NCI-H187 (cell line): ENCODE measurements at places on chromosomes 3 and 15.

DNA sequence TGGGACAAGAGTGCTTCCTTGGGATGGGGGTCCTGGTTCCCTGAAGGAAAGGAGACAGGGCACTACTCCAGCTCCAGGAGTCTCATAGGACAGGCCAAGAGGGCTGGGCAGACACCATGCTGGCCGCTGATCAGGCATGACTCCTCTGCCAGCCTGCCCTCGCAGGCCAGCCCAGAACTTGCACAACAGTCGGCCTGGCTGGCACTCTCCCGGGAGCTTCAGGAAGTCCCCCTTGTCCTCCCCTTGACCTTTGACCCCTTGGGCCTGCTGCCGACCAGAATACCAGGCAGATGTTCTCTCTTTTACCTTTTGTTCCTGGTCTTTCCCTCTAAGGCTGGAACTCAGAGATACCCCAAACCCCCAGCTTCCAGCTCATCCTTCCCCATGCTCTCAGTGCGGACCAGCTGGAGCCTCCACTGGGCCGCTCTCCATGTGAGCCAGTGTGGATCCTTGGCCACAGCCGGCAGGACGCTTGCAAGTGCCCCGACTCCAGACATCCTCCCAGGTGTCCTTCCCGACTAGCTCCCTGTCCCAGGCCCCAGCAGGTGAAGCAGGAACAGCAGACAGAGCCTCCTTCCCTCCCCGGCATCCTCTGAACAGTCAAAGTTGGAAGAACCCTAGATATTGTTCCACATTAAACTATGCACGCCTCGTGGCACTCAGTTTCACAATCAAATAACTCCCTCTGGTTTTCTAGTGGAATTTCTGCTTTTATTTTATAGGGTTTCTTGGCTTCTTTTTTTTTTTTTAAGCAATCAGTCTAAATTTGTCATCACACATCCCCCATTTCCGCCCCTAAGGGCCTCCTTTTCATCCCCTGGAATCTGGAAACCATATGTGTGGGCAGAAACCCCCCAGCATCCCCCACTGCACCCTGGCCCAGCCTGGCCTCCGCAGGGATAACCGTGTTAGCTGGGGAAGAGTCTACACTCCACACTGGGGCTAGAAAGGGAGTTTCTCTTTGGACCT is 15.7 kb downstream of the VPS18 start:
- no peak for DNase-seq

- DNase-seq, result no peak
Observed at GRCh38 chr15:51251556-51251955, 86.8 kb downstream of the CYP19A1 start.

- no peak for DNase-seq
Observed at GRCh38 chr15:52162260-52162659, 28.9 kb downstream of the GNB5 start.

- no peak for DNase-seq
Observed at GRCh38 chr15:31887246-31887645, 143.1 kb upstream of the CHRNA7 start.

- DNase-seq, result no peak
Observed at GRCh38 chr15:50840520-50840919, 68.0 kb upstream of the AP4E1 start.

GRCh38 chr3:143119974-143120715 is 574 bp downstream of the CHST2 start:
- DNase-seq, result no peak

DNA sequence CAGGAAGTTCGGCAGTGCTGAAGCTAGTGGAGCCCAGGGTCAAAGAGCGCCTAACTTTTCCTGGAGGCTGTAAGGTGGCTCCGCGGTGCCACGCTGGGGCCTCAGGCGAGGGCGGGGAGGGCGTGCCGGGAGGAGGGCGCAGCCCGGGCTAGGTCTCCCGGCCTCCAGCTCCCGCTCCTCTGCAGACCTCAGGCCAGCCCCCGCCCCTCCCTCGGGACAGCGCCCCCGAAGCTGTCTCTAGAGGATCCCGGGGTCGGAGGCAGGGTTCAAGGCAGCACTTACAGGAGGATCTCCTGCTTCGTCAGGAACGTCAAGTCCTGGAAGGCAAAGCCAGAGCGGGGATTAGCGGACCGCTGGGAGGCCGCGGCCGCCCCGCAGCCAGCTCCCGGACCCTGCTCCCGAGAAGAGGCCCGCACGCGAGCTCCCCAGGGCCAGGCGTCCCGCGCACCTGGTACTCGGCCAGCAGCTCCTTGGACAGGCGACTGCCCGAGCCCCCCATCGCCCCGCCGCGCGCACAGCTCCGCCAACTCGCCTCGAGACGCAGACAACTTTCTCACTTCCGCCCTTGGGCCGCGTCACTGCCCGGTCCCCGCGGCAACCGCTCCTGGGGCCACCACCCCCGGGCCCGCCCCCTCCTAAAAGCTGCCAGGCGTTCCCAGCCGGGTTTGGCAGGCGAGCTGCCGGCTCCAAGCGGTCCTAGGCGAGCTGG is at the start of gene CIB1:
CIB1 (minus strand) TSS at position 555 of the 709 bp plus-strand sequence; CDS start at position 499, 56 bp downstream.
- peak; percentile 82 for DNase-seq

GRCh38 chr15:81751256-81751655 is 294.6 kb downstream of the MEX3B start:
- DNase-seq, result no peak

DNA sequence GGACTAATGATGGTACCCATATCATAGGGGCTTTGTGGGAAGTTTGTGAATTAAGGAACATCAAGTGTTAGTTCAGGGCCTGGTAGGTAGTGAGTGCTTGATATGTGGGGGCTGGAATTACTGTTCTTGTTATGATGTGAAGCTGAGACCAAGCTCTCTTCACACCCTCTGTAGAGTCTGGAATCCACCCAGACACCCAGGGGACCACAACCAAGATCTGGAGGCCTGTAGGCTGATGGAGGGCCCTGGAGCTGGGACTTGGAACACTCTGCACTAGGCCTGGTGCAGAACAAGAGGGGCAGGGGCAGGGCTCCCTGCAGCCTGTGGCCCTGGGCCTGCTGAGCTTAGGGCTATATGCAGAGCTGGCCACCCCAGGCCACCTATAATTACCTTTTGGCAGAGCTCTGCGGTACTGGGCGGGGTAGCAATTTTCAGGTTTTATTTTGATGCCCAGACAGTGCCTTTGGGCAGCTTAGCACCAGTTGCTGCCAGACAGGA is 13.1 kb upstream of the PRKCD start:
- no peak for DNase-seq

DNA sequence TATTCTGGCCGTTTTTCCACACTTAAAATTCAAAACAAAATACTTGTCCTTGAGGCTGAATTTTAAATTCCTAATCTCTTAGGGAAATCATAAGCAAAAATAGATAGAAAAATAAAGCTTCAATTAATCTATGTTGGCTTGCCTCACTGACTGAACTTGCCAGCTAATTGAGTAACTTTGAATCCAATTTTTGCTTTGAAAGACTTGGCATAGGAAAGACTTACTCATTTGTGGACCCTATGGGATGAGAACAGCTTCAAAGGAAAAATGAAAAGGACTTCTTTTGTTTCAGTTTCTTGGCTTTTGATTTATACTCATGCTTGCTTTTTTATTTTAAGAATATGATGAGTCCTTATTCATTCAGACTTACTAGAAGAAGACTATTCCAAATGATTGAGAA is 370.7 kb upstream of the RARB start:
- no peak for DNase-seq

DNA sequence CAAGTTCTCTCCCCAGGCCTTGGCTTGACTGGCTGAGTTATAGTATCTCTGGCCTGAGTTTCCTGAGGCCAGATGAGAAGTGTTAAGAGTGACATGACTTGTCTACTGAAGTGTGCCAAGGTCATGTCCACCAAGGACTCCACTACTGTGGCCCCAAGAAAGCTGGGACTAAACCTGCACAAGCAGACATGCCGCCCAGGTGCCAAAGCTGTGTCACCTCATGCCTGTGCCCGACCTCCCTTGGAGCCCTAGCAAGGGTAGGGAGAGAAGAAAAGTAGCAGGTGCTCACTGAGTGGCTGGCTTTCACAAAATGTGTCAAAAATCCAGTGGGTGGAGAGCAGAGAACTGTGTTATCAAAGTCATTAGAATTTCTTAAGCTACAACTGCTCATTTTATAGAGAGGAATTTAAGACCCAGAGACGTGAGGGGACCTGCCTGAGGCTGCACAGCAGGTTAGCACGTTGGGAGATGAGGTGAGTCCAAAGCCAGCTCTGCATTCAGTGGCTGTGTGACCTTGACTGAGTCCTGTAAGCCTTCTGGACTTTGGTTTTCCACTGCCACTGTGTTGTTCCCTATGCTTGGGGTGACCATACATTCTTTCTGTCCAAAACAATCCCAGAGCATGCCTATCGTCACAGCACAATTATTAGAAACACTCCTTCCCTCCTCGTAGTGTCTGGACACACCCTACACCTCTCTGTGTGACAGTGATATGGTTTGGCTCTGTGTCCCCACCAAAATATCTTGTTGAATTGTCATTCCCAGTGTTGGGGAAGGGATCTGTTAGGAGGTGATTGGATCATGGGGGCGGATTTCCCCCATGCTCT is 5.0 kb upstream of the LYSMD4 start:
- no peak for DNase-seq

DNA sequence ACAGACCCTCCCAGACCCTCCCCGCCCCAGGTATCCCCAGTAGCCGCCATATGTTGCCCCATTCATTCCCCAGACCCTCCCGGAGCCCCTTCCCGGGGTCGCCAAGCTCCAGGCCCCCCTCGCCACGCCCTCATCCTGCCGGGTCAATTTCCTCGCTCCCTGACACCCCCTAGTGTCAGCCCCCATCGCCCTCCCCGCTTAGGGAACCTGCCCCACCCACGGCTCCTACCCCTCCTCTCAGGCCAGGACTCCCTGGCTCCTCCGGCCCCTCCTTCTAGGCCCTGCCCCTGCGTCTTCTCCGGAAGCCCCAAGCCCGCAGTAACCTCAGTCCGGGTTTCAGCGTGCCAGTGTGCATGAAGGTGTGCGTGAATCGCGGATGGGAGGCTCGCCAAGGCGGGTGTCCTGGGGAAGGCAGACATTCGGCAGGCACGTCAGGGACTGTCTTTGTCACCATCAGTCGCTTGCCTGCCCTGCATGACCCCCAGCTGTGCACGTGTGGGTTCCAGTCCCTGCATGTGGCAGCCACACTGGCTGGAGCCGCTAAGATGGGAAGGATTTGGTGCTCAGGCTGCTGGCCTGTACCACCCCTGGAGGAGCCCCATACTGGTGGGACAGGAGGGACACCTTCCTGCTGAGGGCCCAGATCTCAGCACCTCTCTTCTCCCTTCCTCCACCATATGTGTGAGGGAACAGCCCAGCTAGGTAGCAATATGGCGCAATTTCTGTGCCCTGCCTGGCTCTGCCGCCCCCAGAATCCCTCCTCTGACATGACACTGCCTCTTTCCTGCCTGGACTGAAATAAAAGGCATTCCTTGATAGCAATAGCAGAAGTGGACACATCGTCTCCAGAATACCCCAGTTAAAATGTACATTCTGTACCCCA is 693 bp downstream of the DISP2 start:
- DNase-seq, result no peak

- no peak for DNase-seq
Observed at GRCh38 chr3:18252578-18252977, 172.6 kb downstream of the SATB1 start.

DNA sequence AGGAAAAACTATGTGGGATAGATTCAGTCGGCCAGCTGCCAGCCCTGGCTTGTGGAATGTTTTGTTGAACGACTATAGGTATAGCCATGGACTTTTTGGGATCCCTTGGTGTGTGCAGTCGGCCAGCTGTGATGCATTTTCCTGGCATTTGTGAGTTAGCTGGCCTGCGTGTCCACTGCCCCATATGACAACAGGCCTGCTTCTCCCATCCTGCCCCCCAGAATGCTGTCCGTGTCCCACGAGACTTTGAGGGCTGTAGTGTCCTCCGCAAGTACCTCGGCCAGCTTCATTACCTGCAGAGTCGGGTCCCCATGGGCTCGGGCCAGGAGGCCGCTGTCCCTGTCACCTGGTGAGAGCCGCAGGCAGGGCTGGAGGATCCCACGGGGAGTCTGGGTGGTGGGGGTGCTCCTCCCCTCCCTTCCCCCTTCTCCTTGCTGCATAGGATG is 23.6 kb downstream of the PTPN23 start:
- DNase-seq, result no peak

- DNase-seq, result no peak
Observed at GRCh38 chr15:67074886-67075229, 9.5 kb downstream of the SMAD3 start.

- no peak for DNase-seq
Observed at GRCh38 chr3:152941859-152942258, 106.9 kb downstream of the P2RY1 start.

DNA sequence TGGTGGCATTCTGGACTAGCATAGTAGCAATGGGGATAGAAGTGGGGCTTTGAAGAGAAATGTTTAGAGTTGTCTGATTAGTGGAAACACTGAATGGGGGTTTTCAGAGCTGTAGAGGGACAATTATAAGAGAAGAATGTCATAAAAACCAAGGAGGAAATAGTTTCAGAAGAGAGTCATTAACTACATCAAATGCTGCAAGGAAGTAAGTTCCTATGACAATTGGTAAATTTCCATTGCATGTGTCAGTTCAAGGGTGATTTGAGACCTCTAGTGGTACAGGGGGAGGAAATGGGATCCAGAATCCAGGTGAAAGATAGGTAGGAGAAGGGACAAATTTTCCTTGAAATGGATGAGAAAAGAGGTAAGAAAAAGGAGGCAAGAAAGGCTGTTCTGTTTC is 68.3 kb upstream of the TBC1D5 start:
- no peak for DNase-seq

- DNase-seq, result no peak
Observed at GRCh38 chr3:52132930-52133329, 21.3 kb downstream of the POC1A start.

- DNase-seq, result no peak
Observed at GRCh38 chr3:25018909-25019308, 409.2 kb upstream of the RARB start.
